NCI-H526 treated with DMSO at 0.1 percent for 48 hours (cell line): ENCODE measurements at places on chromosomes 1 and 21.

DNA sequence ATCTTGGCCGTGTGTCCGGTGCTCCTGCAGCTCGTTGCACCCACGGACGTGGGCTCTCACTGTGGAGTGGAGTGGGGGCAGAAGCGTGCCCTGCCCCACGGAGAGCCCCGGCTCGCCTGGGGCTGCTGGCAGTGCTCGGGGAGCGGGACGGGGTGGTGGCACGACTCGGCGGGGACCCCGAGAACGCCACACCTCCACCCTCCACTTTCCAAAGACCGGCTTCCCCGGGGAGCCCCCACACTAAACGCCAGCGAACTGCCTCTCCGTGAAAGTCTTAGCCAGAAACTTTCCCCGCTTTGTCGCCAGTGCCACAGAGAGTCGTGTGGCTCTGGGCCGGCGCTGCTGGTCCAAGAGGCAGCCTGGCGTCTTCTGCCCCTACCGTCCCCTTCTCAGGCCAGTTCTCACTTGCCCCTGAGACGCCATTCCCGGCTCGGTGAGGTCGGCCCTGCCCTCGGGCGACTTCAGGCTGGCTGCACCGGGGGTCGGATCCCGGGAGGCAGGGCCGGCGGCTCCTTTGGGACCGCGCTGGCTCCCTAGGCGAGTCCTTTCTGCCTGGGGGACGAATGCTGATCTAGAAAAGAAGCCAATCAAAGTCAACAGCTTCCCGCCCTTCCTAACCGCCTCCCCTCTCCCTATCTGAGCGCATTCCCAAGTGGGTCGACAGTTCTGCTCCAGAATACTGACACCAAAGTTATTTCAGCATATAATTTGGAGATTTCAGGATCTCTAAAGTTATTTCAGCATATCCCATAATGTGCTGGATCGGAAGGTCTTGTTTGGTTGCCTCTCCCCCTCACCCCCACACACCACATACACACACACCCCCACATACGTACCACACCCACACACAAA lies 2.6 kb upstream of the SAMD13 start:
- peak; percentile 46 for DNase-seq

DNA sequence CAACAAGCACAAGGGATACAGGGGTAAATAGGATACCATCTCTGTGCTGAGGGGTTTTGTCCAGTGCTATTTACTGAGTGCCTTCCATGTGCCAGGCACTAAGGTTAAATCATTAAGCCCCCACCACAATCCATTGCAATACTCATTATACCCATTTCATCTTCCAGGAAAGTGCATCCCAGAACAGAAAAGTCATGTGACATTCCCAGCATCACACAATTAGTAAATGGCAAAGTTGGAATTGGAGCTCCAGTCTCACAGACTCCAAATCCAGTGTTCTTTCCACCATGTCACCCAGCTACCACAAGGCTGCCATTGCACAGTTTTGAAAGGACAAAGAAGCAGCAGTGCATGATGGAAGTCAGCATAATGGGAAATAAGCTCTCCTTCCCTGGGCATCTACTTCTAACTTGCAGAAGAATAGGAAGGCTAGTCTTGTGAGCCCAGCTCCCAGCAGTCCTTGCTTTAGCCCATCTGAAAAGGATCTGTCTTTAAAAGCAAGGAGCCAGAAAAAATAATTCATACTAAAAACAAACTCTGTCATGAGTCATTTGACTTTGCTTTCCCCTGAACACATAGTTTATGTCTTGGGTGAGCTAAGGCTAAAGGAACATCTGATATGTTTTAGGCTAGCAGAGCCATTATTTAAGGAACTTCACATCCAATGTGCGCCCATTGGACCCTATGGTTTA lies 111.4 kb upstream of the HOOK1 start:
- no peak for DNase-seq

DNA sequence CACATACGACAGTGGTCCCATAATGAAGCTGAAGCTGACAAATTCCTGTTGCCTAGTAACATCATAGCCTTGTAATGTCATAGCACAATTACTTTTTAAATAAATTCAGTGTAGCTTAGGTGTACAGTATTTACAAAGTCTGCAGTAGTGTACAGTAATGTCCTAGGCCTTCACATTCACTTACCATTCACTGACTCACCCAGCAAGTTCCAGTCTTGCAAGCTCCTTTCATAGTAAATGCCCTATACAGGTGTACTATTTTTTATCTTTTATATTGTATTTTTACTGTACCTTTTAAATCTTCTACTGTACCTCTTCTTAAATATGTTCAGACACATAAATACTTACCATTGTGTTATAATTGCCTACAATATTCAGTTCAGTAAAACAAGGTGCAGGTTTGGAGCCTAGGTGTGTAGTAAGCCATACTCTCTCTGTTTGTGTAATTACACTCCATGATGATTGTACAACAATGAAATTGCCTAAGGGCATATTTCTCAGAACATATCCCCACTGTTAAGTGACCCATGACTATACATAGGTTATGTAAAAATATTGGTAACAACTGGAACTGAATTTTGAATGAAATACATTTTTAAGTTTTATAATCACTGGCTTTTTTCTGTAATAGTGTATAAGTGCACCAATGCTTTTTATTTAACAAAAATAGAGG lies 33.5 kb upstream of the ADAM30 start:
- no peak for DNase-seq

DNA sequence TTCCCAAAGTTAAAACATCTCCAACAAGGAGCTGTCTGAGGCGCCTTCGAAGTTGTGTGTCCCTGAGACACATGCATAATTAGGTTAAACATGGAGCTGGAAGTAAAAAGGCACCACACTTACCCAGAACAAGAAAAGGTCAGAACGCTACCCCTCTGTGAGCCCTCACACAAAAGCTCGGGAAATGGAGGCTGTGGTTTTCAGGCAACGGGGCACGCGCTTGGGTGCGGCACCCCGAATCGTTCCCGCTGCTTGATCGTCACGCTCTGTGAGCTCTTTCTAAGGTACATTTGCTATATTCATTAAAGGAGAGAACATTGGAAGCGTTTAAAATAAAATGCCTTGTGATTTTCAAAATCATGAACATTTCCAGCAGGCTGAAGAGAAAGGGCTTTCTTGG lies 12.5 kb downstream of the CAPN8 start:
- DNase-seq: no peak

DNA sequence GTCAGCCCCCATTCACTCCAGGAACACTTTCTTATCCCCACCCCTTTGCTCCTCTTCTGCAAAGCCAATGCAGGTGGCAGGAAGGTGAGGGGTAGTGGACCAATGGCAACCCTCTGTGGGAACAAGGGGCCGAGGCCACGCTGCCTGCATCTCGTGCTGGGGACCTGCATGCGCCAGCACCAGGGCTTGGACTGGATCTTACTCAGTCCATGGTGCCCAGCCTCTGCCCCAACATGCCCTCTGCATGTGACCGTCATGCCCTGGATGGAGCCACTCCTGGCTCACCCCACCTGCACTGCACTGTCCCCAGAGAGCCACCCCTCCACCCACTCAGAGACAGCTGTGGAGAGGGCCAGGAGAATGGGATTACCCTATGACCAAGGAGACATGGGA lies 22.2 kb downstream of the CITED4 start:
- DNase-seq: no peak

DNA sequence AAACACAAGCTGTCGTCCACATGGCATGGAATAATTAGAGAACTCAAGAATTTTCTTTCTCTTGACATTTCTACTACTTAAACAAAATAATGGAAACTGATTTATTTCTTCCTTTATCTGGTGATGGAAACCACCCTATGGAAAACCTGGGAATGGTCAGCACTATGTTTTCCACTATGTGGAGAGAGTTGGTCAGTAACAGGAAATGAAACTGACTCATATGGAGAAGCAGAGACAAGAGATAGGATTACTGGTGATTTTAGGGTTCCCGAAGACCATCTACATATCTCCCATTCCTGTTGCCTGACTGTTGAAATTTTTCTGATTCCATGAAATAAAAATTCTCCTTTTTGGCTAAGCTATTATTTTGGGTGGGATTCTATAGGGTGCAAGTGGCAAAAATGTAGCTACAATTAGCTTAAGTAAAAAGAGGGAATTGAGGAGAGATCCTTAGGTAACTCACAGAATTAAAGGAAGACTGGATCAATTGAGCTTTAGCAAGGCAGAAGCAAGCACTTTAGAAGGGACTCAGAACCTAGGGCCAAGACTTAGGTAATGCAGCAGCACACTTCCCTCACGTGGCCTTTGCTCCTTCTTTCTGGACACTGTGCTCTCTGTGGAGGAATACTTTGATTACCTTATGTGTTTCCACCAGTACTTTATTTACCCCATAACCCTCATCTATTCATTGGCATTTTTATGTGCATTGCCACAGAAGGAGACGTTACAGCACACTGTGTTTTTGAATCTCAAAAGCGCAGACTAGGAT lies 89.6 kb downstream of the LEPR start:
- DNase-seq: no peak

- DNase-seq: no peak
Measured at GRCh38 chr1:156203331-156203730, 9.4 kb downstream of the SLC25A44 start.

GRCh38 chr1:15381805-15382204 lies 27.9 kb upstream of the EFHD2 start:
- no peak for DNase-seq

DNA sequence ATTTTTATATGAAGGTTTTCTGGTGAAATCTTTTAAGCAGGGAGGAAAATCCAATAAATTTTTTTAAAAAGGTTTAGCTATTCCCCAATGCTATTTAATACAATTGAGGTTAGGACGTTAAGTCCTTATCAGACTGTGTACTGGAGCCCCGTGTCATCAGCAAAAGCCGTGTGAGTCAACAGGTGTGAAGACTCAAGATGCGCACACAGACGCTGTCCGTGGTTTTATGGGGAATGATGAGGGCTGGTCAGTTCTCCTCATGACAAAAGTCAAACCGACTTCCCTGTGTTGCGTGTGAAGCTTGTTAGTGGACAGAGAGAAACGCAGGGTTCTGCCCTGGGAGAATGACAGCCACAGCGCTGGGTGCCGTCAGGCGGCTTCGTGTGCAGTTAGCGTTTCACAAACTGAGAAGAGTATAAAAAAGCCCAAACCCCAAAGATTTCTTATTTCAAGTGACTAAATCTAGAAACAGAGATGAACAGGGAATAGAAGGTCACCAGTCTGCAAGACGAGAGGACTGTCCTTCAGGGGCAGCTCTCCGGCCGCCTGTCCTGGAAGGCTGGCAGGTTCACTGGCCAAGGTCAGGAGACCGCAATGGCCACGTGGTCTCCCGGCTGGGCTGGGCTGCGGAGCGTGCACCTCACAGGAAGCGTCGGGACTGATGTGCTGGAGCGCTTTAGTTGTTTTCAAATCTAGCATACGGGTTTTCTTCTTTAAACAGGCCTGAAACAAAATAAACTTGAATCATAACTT lies 22.4 kb downstream of the PTTG1IP start:
- no peak for DNase-seq

- DNase-seq: no peak
Measured at GRCh38 chr1:114467491-114467890, 43.5 kb downstream of the TRIM33 start.
